ACHN (cell line): ENCODE measurements at places on chromosomes 3 and 15.
A peak's percentile ranks its signal among the peaks of the same experiment; 100 is the strongest.

GRCh38 chr15:97446138-97446537 lies 514.4 kb upstream of the ARRDC4 start:
- no peak for DNase-seq

GRCh38 chr15:22228101-22228762 lies 147.9 kb downstream of the OR4M2 start:
- DNase-seq = no peak

GRCh38 chr15:46853600-46853999 lies 863.7 kb upstream of the SEMA6D start:
- DNase-seq = no peak

DNA sequence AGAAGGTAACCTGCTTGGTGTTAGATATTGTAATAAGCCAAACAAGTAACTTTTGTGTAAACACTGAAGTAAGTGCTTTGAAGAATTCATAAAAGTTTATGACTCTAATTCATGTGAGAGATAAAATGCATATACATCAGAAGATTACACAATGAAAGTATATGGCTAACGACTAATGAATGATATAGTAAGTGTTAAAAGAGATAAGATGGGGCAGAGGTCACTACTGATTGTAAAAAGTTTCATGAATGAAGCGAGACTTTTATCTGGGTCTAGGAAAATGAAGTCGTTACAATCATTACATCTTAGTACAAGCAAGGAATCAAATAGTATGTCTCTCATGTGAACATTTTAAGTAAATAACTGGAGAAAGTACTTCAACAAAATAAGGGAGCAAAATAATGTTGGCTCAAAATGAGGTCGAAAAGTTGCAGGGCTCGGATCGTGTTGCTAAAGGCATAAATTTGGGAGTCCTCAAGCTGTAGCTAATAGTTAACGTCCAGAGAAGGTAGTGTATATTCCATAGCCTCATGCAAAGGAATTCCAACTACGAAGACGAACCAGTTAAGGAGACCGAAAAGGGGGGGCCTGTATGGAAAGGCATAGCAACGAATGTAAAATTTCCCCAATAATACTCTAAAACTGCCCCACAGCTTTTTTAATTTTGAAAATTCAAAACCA lies 984 bp upstream of the DUT start:
- DNase-seq = peak; percentile 16

GRCh38 chr3:190516416-190516815 lies 2.5 kb downstream of the IL1RAP start:
- DNase-seq = no peak

DNA sequence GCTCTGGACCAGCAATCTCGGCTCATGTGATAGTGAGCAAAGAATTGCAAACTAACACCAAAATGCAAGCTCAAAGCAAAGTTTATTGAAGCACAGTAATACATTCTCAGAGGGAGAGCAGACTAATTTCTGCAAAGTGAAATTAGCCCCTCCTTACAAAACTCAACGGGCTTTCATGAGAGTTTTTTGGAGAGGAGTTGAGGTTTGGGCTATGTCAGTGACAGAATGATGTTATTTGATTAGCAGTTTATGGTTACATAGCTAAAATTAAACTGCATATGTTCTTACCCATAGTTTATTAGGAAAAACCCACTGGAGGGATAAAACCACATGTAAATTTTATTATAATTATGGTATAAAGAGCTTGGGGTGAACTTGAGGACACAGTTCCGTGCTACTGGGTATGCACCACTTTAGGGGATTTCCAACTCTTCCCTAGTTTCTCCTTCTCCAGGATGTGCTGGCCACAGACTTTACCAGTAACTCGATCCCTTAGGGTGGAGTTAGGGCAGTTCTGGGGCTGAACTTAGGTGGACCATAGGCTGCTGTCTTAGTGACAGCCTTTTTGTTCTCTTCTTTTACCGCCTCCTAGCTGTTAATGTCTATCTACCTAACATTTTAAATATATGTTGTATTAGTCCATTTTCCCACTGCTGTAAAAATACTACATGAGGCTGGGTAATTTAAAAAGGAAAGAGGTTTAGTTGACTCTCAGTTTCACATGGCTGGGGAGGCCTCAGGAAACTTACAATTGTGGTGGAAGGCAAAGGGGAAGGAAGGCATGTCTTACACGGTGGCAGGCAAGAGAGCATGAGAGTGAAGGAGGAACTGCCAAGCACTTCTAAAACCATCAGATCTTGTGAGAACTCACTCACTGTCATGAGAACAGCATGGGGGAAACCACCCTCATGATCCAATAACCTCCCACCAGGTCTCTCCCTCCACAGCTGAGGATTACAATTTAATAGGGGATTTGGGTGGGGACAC lies 8.9 kb upstream of the AADACL2 start:
- DNase-seq = no peak

DNA sequence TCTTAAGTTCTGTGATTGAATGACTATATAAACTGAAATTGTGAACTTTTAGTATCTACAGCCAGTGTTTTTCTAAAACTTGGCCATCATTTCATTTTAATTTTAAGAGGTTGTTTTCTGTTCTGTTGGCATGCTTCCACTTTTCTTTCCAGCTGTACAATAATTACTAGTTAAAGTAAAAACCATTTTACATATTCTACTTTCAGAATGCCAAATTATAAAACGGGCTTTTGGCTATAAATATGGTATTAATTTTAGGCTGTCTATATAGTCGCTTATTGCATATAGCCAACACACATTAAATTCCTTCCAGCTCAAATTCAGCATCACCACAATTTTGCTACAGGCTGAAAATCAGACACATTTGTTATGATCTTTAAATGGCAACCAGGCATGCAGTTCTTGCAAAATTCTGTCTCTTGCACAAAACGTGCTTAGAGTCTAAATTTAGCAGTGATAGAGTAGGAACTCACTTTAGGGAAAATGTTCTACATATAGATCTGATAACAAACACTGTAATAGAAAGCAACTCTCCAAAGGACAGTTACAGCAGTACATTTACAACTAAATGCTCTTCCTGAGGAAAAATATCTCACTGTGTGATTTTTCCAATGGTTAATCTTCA lies 81.1 kb downstream of the BTD start:
- no peak for DNase-seq

DNA sequence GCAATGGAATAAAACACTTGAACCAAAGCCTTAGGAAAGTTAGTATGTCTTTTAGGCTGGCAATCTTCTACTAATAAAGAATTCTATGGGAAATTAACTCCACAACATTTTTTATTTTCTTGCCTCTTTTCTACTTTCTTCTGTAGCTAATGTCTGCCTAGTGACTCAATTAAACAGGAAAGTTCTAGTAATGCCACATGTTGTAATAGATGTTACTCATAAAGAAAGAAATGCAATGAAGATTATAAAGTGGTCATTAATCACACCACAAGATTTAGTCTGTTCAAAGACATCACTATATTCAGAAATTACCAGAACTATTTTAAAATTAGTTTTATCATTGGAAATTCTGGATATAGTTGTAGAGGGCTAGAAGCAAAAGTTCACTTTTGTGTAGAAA lies 329.7 kb downstream of the SI start:
- no peak for DNase-seq

- DNase-seq = no peak
Measured at GRCh38 chr15:100218434-100218833, 123.3 kb downstream of the ADAMTS17 start.

GRCh38 chr3:185292238-185292637 lies 38.4 kb upstream of the EHHADH start:
- no peak for DNase-seq

DNA sequence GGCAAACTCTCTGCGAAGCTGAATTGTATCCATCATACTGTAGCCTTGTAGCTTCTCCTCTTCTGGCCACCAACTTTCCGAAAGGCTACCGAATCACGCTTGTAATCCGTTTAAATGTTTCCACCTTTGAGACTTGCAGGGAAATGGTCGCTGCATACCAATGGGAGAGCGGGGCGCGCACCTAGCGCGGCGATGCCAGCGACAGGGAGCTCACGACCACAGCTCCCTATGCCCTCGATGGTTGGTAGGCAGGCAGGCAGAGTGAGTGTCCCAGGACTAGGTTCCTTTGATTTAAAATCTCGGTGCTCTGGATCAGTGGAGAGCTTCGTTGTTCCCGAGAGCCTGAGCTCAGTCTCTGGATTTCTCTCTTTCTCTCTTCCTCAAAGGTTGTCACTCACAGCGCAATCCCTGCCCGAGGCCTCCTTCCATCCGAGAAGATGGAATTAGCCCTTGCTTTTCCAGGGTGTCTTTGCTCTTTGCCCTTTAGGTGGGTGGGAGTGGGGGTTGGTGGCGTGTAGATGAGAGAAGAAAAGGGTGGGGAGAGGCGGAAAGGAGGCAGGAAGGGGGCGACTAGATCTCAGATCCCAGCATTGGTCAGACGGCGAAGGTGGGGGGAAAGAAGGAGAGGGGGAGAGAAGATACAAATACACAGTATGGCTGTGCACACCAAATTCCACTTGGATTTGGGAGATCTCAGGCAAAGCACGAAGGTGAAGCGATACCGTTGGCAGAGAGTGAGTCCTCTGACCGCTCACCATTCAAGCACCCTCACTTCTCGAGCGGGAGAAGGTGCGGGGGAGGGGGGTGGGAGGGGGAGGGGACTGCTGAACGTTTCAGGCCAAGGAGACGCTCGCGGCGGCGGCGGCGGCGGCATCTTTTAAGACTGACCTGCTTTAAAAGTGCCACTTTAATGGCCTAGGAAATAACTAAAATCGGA lies at the start of gene SLITRK3:
Gene SLITRK3, minus strand, starts transcription at position 745 of the 937 bp plus-strand sequence. CDS start 5,554 bp downstream, outside the sequence.
- no peak for DNase-seq

- DNase-seq = no peak
Measured at GRCh38 chr3:123377243-123377740, 71.6 kb downstream of the ADCY5 start.

DNA sequence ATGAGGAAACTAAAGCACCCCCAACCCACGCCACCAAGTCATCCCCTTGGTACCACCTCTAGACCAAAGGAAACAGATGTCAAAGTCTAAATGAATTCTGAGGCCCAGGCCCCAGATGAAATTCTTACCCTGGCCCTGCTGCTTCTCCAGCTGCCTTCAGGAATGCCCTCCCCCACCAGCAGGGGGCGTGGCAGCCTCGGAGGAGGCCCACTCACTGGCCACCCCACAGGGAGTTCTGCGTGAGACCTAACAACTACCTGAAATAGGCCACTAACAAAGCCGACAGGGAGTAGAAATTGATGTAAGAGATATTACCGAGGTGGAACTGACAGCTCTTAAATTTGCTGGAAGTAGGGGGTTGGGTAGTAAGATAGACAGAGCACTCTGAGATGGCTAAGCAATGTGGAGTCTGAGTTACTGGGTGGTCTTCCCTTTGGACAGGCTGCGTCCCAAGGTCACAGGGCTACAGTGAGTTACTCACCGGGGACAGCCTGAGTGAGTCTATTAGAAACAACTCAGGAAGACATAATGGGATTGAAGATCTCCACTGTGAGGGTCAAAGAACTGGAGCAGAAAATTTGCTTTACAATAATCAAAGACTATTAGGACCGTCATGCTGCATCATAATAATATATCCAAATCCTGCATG lies 240.7 kb downstream of the SHOX2 start:
- peak; percentile 34 for DNase-seq

DNA sequence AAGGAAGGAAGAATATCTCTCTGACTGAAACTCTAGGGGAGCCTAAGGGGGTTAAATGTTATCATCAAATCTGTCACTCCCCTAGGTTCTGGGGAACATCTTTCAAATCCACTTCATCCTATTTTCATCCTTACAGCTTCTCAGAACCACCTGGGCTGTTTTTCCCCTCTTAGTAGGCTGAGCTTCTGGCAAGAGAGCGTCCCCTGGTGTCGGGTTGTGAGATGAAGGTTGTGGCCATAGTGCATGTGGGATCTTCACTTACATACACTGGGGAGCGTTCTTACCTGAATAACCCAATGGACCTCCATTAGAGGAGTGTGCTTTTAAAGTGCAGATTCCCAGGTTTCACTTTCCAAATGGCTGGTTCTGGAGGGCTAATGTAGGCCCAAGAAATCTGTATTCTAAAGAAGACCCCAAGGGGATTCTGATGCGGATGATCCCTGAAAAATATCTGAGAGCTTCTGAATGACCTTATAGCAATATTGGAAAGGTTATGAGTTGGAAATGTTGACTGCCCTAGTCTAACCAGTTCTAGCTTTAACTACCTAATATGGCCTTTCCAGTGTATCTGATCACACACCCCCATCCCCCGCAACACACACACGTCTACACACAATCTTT lies 663.7 kb downstream of the AGBL1 start:
- DNase-seq = peak; percentile 49

- no peak for DNase-seq
Measured at GRCh38 chr3:4401441-4401840, 65.6 kb downstream of the SUMF1 start.

DNA sequence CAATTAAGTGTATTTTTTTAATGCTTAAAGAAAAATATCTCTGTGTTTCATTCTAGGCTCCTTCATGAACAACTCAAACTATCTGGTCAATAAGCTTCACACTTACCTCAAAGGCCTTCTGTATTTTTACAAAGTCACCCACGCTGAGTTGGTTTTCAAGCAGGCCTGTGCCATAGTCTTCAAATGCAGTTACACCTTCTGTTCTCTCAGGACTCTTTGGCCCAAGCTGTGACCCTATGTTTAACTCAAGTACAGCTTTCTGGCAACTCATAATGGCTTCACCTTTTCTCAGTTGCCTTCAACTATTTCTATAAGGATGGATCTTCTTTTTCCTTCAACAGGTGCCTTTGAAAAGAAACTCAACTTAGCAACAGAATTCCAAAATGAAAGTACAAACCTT lies 587 bp downstream of the WDR49 start:
- no peak for DNase-seq

- DNase-seq = no peak
Measured at GRCh38 chr15:35827141-35827540, 281.2 kb upstream of the DPH6 start.

DNA sequence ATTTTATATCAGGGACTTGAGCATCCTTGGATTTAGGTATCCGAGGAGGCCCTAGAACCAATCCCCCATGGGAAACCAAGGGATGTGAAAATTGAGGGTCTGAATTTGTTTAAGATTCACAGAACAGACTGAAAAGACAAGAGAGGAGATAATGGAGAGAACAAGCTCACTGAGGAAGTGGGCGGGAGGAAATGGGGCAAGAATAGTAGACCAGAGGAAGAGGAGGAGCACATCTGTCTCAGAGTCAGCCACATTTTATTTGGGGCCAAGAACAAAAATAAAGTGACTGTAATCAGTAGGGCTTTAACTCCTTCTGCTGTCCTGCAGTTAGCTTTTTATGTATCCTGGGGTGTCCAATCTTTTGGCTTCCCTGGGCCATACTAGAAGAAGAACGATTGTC lies 63.8 kb downstream of the BLM start:
- no peak for DNase-seq

GRCh38 chr3:13544951-13545651 lies 3.8 kb upstream of the FBLN2 start:
- no peak for DNase-seq

DNA sequence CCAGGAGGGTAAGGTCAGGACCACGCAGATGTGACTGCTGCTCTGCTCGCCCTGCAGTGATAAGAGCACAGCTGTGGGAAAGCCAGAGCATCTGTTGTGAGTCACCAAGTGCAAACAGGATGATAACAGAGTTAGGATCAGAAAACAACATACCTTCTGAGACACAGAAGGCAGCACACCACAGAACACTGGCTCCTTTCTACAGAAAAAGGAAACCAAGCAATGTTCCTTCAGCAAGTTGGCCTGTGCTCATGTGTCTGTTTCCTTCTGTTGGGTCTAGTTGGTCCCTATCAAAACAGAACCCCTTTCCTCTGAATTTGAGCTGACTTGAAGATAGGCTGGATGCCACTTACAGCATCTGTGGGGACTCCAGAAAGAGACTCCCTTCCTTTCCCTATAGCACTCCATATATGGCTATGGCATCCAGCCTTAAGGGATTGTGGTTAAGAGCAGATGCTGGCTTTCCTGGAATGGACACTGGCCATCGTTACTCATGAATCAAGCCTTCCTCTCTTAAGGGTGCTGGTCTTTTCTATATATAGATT lies 440.7 kb upstream of the THBS1 start:
- peak; percentile 30 for DNase-seq
